IPS-NIHi11 (cell line): ENCODE measurements at places on chromosomes 12 and 14.

GRCh38 chr12:12592930-12593329 lies 18.7 kb upstream of the CREBL2 start:
- DNase-seq, result no peak

- no peak for DNase-seq
These were observed 226.0 kb downstream of the PCNX1 start for GRCh38 chr14:71133296-71133695.

GRCh38 chr12:87930033-87930432 lies 99.2 kb downstream of the C12orf50 start:
- no peak for DNase-seq

DNA sequence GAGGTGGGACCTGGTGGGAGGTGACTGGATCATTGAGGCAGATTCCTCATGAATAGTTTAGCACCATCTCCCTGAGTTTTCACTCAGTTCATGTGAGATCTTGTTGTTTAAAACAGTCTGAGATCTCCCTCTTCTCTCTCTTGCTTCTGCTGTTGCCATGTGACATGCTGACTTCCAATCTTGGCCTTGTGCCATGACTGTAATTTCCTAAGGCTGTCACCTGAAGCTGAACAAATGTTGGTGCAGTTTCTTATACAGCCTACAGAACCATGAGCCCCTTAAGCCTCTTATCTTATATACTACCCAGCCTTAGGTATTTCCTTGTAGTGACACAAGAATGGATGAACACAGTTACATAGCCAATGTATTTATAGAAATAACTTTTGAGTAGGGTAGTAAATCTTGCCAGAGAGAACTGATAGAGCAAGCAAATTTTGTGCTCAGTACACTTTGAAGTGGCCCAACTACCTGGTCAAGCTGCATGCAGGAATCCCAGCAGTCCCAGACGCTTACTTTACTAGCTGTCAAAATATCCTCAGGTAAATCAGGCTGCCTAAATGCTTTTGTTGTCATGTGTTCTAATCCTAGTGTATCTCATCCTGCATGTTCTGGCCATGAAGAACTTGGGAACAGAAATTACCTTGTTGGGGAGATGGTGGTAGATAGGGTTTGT lies 445.6 kb upstream of the MIS18BP1 start:
- DNase-seq, result no peak

- peak; percentile 80 for DNase-seq
These were observed 79.4 kb upstream of the GPR68 start for GRCh38 chr14:91323671-91324605.
